Dermis lymphatic vessel endothelial cell (primary cell): ENCODE measurements at places on chromosomes 2 and 18. TPM values are rescaled to one million over a fixed set of nuclear protein-coding genes. Genes with fewer than 3 reads are reported as not detected.

SLC30A3 gene
- 6.3 and 21.2 TPM in 2 replicates for total RNA-seq

TTN gene
- 2.0 and 3.4 TPM in 2 replicates for total RNA-seq

SAG gene
- total RNA-seq, result not detected in 2 replicates

PCARE gene
- total RNA-seq, result not detected in 2 replicates

ZC3H6 gene
- 2.5 and 3.0 TPM in 2 replicates for total RNA-seq

FBXO36 gene
- total RNA-seq, result 1.6 and 1.8 TPM in 2 replicates

PTPRN gene
- not detected in 2 replicates for total RNA-seq
